NCI-H446 treated with DMSO at 0.1 percent for 48 hours (cell line): ENCODE measurements at places on chromosomes 13 and 19.

GRCh38 chr19:43286096-43286495 is 16.8 kb upstream of the PSG9 start:
- no peak for DNase-seq

- DNase-seq = no peak
Observed at GRCh38 chr19:12834976-12835757, 788 bp upstream of the RTBDN start.

DNA sequence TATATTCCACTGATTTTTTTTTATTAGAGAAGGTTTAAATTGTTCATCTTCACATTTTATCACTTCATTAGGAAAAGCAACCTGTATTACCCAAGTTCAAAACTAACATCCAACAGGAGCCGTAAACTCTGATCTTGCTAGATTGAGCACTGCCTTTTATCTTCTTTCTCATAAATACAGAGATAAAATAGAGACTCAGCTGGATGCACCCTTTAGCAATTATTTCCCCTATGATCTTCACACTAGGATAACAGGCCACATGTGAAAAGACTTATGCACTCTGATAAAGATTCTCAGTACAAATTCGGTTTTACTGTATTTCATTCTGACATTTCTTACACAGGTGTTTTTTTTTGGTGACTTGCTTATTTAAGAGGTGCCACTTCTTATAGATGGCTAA is 2438.2 kb upstream of the PCDH20 start:
- DNase-seq = no peak

DNA sequence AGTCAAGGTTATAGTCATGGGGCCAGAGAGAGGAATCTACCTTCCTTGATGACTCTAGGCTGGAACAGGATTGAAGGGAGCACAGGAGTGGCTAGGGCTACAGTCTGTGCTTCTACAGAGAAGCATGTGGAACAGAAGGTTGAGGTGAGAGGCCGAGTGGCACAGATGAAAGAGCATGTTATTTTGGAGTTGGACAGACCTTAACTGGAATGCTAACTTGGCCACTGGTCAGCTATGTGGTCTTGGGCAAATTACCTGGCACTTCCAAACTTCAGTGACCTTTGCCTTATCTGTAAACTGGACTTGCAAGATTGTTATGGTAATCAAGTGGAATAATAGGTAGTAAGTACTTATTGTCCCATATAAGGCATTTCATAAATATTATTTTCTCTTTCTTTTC is 252.7 kb downstream of the KCNRG start:
- DNase-seq = no peak

- no peak for DNase-seq
Observed at GRCh38 chr19:48461982-48462655, 6.7 kb downstream of the KCNJ14 start.
